Endodermal cell (in vitro differentiated cells): ENCODE measurements at places on chromosomes 11 and 22. TPM values are rescaled to one million over a fixed set of nuclear protein-coding genes. Genes with fewer than 3 reads are reported as not detected.
A peak's percentile ranks its signal among the peaks of the same experiment; 100 is the strongest.

DNA sequence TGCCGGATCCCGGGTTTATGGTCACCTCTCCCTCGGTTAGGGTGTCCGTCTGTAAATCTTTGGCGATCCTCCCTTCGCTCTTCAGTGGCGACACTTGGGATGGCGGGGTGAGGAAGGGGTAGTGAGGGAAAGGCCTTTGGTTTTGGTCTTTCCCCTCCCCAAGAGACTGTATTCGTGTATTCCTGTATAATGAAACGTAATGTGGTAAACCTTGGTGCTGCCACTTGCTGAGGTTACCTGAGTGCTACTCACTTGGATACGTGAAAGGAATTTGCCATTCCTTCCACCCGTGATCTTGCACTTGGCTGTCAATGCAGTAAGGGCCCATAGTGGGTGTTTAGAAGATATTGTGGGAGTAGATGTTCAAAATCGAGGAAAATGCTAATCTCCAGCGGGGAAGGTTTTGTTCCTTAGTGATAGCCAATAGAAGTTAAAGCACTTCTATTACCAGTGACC, 578 bp upstream of the NUP160 start:
- DNase-seq = no peak

DNA sequence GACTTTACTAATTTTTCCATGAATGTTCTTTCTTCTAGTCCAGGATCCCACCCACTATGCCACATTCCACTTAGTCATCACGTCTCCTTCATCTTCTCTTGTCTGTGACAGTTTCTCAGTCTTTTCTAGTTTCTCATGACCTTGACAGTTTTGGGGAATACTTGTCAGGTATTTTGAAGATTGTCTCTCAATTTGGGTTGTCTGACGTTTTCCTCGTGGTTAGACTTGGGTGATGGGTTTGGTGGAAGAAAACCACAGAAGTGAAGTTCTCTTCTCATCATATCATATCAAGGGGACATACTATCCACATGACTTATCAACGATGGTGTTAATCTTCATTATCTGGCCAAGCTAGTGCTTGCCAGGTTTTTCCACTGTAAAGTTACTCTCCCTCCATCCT, 102.4 kb downstream of the LRRC32 start:
- no peak for DNase-seq

DNA sequence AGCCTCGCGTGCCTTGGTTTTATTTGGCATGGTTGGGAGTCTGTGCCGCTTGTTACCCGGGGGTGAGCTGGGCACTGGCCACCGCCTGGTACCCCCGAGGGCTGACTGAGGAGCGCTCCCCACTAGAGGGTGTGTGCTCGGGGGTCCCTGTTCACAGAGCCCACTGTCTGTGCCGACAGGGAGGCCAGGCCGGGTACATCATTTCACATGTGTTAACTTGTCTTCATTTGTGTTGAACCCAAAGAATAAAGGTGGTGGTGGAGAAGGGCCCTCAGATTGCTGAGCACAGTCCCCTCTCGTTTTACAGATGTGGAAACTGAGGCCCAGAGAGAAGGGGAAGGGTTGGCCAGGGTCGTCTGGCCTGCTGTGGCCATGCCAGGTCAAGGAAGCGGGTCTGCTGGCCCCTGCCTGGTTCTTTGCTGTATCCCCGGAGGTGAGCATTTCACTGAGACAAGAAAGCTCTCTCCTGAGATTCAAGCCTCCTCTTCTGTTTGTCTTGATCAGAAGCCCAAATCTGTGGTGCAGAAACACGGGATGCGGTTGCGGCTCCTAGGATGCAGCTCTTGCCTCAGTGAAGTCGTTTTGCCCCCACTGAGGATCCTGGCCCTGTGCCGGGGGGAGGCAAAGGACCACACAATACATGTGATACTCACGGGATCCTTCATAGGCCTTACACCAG, 60.8 kb downstream of the FBLN1 start:
- DNase-seq = no peak

DNA sequence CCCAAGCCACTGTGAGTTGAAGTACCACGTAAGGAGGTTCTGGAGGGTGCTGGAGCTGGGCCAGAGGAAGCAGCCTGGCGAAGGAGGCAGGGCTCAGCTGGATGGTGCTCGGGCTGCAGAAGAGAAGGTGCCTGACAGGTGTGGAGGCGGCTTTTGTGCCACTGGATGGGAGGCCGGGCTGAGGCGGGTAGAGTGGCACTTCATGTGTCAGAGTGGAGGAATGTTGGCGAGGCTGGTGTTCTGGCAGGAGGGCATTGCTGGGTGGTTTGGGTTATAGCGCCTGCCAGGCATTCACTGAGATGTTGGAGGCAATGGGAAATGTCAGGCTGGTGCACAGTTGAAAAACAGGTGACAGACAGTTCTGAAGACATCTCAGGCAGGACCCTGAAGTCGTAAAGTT, 24.2 kb downstream of the UBE2L3 start:
- no peak for DNase-seq

DNA sequence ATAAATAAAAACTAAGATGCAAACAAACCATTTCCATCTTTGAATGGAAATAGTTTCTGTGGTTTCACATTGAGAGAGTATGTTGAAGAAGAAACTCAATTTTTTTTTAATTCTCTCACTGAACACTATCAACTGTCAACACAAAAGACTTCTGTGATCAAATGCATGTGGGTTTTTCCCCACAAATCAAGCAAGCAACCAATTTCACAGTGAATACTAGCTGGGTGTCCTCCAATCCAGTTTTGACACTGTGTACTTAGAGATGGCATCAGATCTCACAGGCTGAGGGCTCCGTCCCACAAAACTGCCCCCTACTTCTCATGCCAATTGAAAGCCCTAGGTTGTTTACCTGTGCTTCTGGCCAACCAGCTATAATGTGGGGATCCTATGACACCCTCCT, 34.5 kb downstream of the CTSC start:
- DNase-seq = no peak

DNA sequence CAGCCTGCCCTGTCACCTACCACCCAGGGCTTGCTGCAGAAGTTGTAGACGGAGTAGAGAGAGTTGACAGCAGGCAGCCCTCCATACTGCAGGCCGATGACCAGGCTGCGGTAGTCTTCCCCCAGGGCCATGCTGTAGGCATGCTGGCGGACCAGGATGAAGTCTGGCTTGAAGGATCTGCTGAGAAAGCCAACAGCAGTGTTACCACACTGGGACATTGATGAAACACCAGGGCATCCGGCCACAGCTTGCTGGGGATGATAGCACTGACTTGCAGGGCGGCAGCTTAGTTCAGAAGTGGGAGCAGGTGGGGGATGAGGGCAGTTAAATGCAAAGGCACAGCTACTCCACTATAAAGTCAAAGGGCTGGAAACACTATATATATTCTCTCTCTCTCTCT, 67.4 kb downstream of the TIMP3 start:
- DNase-seq = no peak

GRCh38 chr11:85825616-85826015, 14.7 kb upstream of the SYTL2 start:
- DNase-seq = no peak

- DNase-seq = no peak
Observed at GRCh38 chr22:42889304-42889703, 32.2 kb upstream of the ARFGAP3 start.

LAYN gene
- 0.72 and 1.1 TPM in 2 replicates for total RNA-seq

DNA sequence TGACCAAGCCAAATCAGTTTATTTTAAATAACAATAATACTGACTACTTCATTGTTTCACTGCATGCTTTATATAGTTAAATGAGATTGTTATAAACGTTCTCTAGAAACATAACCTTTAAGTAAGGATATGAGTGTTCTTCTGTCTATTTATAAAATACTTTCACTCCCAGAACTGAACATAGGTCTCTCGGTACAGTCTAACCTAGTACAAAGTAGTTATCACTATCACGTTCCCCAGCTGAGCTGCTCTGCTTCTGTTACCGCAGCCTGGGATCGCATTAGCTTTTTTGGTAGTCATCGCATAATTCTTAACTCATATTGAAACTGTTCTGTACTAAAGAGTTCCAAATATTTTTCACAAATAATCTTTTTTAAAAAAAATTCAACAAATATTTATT, 143.6 kb downstream of the WNT11 start:
- DNase-seq = no peak

DNA sequence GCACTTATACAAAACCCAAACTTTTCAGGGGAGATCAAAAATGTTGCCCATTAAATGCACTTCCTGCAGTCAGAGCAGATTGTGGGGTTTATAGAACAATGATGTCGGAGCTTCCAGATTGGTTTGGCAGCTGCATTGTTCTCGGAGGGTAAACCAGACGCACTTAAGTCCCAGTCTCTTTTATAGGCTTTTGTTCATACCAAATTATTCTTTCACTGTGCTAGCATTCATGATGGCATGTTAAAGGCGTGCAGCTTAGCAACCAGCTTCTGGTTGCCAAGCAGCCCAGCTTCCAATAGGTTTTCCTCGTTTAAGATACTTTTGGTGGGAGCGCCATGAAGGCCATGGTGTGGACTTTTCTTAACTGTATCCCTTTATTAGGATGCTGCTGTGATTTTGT, 40.9 kb downstream of the ZC3H12C start:
- no peak for DNase-seq

GRCh38 chr22:25930083-25930482, 188.1 kb downstream of the MYO18B start:
- peak; percentile 41 for DNase-seq

DNA sequence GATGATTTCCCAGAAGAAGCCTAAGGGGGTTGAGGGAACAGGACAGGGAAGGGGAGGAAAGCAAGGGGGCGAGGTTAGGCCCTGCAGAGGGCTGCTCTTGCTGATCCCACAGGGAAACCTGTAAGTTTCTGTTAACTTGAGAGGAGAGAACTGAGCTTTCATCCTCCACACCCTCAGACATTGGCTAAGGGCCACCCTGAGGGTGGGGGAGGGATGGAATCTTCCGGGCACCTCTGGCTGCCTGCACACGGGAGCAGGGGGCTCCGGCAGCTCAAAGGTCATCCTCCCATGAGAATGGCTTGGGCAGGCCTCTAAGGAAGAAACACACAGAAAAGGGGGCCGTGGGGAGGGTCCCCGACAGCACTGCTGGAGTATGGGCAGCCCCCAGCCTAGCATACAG, 108.1 kb downstream of the TSPAN18 start:
- DNase-seq = peak; percentile 46

DNA sequence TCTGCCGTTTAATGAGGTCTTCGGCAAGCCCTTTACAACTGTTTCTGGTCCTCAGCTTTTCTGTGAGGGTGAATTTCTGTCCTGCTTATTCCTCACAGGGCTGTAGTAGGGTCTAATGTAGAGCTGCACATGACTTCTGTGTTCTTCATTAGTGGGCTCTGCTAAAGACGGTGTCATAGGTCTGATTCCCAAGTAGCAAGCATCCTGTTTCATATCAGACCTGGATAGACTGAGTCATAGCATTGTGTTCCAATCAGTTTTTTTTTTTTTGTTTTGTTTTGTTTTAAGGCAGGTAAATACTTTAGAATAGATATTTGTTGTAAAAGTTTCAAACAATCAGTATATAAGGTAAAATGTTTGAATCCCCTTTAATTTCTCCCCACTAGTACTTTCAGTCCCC, 35.4 kb downstream of the BIRC2 start:
- DNase-seq = no peak

- DNase-seq = peak; percentile 34
Observed at GRCh38 chr11:1236316-1237127, 13.7 kb downstream of the MUC5B start.

ETS1 gene
- total RNA-seq = 25.0 to 36.7 TPM (median 34.3 TPM) in 3 replicates

GPR83 gene
- 0.13 to 0.35 TPM (median 0.19 TPM) in 3 replicates for total RNA-seq
